ENCODE measurements at places on chromosomes 2 and 18.

GRCh38 chr18:5574843-5575242 is 31.0 kb upstream of the EPB41L3 start:
- DNase-seq, result peak; percentile 45

- no peak for DNase-seq
Measured at GRCh38 chr18:51028201-51028805, 1.7 kb upstream of the SMAD4 start.

DNA sequence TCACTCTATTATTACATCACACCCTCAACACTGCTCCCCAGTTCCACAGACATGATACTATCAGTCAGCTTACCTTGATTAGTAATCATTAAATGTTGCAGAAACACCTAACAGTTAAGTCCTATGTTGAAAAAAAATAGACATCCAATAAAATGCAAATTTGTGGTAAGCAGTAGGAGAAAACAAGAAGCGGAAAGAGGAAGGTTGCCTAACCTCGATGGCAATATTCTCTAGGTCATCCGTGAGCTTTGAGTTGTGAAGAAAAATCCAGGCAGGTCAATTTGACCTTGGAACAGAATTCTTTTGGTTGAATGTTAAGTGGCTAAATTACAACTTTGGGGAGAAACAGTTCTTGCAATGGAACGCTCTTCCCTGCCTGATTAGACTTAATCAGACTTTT is 264.4 kb downstream of the AFF3 start:
- DNase-seq, result no peak

- no peak for DNase-seq
Measured at GRCh38 chr2:172944022-172944793, 131.4 kb upstream of the MAP3K20 start.
